Breast epithelium (tissue), 4 donors: ENCODE measurements at places on chromosomes 11 and 22. TPM values are rescaled to one million over a fixed set of nuclear protein-coding genes. Genes with fewer than 3 reads are reported as not detected.

The LGR4 gene
- total RNA-seq: 28.5 TPM

The TMEM223 gene
- total RNA-seq: 26.9 TPM

The APOL6 gene
- 21.2 TPM for total RNA-seq

- no peak for DNase-seq
- no peaks in the 10 kb centered on the region for H3K36me3 ChIP-seq
- H3K4me3 ChIP-seq: no peak overlapping the region
These were observed 131.3 kb downstream of the AASDHPPT start for GRCh38 chr11:106208760-106209159.

GRCh38 chr22:41826021-41826420 lies 6.9 kb upstream of the SREBF2 start:
- no peaks in the 10 kb centered on the region for H3K4me1 ChIP-seq
- H3K27ac ChIP-seq: no peak overlapping the region
- no peaks in the 10 kb centered on the region for H3K36me3 ChIP-seq
- H3K4me3 ChIP-seq: no peak overlapping the region

DNA sequence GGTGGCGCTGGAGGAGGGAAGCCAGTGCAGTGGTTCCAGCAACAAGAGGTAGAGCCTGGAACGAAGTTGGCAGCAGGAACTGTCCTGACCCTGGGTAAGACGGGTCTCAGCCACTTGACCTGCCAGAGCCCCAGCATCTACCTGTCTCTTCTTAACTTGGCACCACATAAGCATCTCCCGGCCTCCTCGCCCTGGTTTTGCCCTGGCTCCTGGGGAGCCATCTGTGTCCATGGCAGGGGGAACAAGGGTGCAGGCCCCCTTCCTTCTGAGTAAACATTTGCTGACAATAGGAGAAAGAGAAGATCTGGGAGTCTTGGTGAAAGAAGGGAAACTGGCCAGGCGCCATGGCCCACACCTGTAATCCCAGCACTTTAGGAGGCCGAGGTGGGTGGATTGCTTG lies 12.8 kb downstream of the P2RY2 start:
- H3K4me3 ChIP-seq: no peak overlapping the region
- DNase-seq: no peak
- H3K27me3 ChIP-seq: no peaks in the 10 kb centered on the region
- H3K27ac ChIP-seq: no peak overlapping the region
- no peaks in the 10 kb centered on the region for H3K36me3 ChIP-seq

- H3K36me3 ChIP-seq: no peaks in the 10 kb centered on the region
- H3K4me1 ChIP-seq: peaks cover 32% of the 10 kb centered on the region
- no peaks in the 10 kb centered on the region for H3K27me3 ChIP-seq
- H3K27ac ChIP-seq: peak overlapping the region; percentile 91
- no peak overlapping the region for H3K4me3 ChIP-seq
- DNase-seq: no peak
These were observed 7.3 kb downstream of the ARRB1 start for GRCh38 chr11:75344186-75344585.

- H3K27me3 ChIP-seq: no peaks in the 10 kb centered on the region
- H3K4me3 ChIP-seq: no peak overlapping the region
- DNase-seq: no peak
- H3K27ac ChIP-seq: no peak overlapping the region
These were observed 112.5 kb upstream of the CLPB start for GRCh38 chr11:72546866-72547265.
